Stimulated activated CD4-positive, alpha-beta T cell treated with anti-CD3 and anti-CD28 coated beads, Interleukin-2, amount 100 ng/mL, for 4 hours (primary cell): ENCODE measurements at places on chromosomes 2 and 18.

DNA sequence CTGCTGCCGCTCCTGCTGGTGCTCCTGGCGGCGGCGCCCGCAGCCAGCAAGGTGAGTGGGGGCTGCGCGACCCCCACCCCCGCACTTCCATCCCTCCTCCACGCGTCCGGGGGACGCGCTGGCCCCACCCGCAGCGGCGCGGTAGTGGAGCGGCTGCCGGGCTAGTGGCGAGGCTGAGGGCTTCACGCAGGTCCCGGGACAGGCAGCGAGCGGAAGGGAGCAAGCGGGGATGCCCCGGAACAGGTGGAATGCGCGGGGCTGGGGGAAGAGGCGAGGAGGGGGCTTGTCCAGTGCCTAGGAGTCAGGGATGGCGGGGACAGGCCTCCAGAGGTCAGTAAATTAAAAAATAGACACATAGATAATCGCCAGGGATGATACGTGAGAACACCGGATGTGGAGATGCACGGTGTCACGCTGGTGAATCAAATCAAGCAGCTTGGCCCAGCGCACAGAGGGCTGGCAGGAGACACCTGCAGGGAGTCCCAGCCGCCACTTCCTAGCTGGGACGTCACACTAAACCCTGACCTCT lies 403 bp downstream of the COL4A3 start:
- DNase-seq: no peak

GRCh38 chr2:55047677-55048299 lies 2.5 kb downstream of the RTN4 start:
- DNase-seq: no peak

GRCh38 chr2:238950551-238950950 lies 102.7 kb downstream of the TWIST2 start:
- no peak for DNase-seq

DNA sequence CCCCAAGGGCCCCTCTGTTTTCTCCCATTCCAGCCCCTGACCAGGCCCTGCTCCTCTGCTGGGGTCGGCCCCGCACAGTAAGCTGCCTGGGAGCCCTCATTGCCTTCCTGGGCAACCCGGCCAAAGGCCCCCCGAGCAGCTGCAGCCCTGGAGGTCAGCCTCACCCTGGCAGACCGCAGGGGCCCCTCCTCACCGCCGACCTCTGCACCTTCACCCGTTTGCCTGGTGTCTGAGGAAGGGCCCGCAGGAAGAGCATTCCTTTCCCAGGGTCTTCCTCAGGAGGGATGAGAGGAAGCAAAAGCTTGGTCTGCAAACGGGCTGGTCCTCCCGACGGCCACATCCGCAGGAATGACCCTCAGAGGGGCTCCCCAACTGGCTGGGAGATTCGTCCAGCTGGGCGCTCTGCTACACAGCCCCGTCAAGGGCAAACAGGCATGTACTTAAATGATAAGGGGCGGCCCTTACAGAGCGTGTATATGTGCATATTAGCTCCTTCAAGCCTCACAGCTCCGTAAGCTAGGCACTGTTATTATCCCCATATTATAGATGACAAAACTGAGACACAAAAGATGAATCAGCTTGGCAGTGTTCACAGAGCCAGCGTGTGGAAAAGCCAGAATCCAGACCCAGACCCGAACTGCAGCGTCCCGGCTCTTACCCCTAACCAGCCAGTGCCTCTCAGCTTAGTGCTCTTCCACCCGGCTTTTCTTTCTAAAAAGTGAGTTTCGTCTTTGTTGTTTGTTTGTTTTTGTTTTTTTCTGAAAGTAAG lies 52.8 kb downstream of the SLC4A1AP start:
- no peak for DNase-seq

GRCh38 chr2:101142163-101142562 lies 9.0 kb downstream of the TBC1D8 start:
- no peak for DNase-seq

DNA sequence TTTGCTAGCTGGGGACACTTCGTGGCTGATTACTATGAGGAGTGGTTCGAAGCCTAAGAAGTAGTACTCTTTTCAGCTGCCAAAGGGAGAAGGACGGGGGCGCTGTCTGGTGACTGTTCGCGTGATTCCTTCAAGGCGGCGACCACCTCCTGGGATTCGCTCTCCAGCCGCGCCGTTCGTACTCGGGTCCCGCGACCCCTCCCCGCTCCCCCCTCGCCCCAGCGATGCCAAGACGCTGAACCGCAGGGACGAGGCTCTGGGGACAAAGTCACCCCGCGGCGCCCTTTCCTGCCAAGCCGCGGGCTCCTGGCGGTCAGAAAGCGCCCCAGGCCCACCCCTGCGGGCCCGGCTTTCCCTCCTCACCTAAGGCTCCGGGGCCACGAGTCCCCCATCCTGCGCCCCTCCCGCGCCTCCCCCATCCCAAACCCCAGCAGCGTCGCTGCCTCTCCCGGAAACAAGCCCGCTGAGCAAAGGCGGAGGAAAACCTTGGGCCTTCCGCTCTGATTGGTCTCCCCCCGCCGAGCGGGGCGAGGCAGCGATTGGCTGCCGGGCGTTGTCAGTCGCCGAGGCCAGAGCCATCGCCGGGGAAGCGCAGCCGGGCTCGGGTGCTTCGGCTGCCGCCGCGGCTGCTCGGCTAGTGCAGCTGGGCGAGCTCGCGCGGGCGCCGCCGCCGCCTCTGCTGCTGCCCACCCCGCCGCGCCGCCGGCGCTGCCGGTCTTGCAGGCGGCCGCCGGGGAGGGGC lies 404.3 kb downstream of the XIRP2 start:
- DNase-seq: no peak

DNA sequence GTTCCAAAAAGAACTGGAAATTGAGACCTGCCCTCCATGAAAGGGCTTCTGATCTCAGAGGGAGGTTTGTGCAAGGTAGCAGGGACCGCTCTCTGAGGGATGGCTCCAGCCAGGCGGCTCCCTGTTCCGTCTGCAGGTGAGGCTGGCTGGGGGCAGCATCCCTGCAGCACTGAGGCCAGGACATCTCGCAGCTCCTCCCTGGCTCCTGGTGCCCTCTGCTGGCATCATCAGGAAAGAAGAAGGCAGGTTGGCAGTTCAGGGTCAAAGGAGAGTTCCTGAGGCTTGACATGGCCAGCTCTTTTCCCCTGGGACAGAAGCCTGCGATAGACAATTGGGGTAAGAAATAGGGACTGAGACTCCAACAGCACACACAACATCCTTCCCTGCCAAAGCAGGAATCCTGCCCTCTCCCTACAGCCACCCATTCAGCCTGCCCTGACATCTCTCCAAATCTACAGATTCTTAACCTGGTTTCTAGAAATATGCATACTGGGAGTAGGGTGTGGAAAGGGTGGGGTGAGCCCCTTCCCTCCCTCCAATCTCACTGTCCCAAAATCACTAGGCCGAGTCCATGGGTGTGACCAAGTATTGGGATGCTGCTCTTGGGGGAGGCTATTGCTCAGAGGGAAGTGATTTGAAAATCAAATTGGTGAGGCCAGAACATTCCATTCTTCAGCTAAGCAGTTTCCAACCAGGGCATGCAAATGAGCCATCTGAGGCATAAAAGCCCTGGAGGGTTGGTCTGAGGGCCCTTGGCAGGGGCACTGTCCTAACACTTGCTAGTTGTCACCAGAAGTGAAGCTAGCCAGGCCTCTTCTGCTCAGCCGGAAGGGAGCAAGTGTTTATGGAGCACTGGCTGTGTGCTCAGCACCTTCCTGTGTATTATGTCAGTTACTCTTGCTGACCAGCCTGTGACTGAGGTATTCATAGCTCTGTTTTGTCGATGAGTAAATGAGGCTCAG lies 185.4 kb downstream of the TFCP2L1 start:
- DNase-seq: no peak

- no peak for DNase-seq
These were observed 75.1 kb downstream of the BOLA3 start for GRCh38 chr2:74072565-74072964.

GRCh38 chr2:98357849-98358248 lies 11.6 kb downstream of the CNGA3 start:
- no peak for DNase-seq

DNA sequence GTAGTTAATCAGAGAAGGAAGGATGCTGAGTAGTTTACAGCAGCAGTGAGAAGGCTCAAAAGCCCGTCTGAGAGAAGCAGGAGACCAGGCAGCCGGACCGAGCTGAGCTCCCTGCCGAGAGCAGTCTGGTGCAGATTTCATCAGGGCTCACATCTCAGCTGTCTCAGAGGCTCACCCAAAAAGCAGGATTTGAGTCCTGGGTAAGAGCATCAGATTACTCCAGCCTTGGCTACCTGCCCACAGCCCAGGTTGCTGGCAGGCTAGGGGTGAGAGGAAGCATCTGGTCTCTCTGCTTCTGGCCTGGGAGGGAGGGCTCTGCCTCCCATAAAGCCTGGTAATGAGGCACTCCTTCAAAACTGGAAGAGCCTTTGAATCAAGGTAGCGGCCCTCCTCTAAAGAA lies 140.5 kb downstream of the ST6GAL2 start:
- DNase-seq: no peak
